ENCODE measurements at places on chromosomes 5 and 9. TPM values are rescaled to one million over a fixed set of nuclear protein-coding genes. Genes with fewer than 3 reads are reported as not detected.
A peak's percentile ranks its signal among the peaks of the same experiment; 100 is the strongest.

GRCh38 chr9:23829580-23830475 is 3.8 kb upstream of the ELAVL2 start:
- DNase-seq = peak; percentile 2

- peak; percentile 96 for DNase-seq
These were observed 60.2 kb upstream of the SLC2A8 start for GRCh38 chr9:127336506-127337352.

DNA sequence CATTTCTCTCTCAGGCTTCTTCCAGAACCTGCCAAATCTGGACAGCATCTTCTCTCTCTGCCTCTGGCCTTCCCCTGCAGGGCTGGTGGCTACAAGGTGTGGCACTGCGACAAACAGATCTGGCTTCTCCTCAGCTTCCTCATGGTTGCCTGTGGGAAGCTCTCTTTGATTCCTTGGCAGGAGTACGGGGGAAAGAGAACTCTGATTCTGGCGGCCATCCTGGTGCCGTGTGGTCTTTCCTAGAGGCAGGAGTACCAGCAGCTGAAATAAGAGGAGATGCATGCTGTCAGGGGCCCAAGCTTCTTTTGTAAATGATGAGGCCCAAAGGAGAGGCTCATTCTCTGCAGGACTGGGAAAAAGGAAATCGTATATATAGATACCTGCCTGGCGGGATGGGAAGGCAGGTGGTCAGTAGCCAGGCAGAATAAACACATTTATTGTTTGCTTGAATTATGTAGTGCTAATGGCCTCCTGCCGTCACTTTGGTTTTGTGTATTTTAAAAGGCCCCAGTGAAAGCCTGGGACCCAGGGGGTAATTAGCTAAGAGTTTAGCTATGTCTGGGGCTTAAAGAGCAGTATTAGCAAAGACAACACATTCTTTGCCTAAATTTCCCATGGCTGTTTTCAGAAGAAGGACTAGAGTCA is at the start of gene CER1:
CER1 (minus strand) TSS at position 343 of the 645 bp plus-strand sequence; CDS start at position 282, 61 bp downstream.
- no peak for DNase-seq

DNA sequence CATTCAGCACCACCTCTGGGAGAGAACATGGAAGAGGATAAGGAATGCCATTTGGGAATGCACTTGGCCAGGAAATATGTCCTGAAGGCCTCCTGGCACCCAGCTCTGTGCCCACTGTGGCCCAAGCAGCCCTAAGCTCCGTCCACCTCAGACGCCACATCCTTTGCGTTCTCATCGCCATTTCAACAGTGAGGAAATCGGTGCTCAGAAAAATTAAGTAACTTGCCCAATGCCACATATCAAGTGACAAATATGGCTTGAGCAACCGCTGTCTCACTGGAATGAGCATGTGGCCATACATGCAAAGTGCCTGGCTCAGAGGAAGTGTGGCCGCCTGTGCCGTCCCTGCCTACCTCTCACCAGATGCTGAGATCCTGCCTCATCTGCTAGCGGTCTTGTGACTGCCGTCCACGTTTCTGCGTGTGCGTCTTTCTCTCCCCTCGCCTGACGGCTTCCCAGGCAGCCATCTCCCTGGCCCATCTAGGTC is 984 bp upstream of the DOK3 start:
- no peak for DNase-seq

DNA sequence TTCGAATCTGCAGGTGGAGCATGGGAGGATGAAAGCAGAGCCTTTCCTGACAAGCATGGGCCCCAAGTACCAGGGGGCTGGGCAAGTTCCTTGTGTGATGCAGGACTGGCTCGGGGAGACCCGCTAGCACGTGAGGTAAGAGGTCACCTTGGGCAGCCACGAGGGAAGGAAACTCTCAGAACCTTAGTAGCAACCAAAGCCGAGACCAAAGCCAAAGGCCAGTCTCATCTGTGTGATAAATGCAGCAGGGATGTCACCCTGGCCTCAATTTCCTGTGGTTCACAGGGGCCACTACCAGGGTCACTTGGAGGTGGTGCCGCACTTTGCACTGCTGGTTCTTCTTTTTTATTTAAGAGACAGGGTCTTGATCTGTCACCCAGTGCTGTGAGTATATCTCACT is 39.5 kb downstream of the PRRT1B start:
- no peak for DNase-seq

GRCh38 chr9:12658531-12659209 is 34.5 kb upstream of the TYRP1 start:
- DNase-seq = no peak

- peak; percentile 89 for DNase-seq
These were observed 25.6 kb downstream of the ZNF474 start for GRCh38 chr5:122154910-122155309.

- DNase-seq = no peak
These were observed 59.6 kb upstream of the PIK3R1 start for GRCh38 chr5:68155940-68156339.

- DNase-seq = no peak
These were observed 129.8 kb upstream of the ZNF366 start for GRCh38 chr5:72637058-72637457.

DNA sequence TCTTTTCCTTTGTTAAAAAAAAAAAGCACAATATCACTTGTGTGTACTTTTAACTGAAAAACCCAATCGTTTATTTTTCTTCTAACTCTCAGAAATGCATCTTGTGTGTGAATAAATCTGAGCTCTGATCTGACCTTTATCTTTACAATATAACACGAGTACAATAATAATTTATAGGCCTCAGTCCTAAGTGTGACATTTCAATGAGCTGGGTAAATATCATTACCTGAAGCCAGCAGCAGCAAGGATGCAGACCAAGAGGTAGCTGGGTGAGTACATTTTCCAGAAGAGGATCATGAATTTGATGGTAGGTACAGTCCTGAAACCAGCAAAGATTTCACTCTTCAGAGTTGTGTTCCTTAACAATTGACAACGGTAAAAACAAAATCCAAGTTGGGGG is 264.0 kb upstream of the KIF2A start:
- no peak for DNase-seq

GRCh38 chr9:72809586-72809985 is 143.3 kb downstream of the ALDH1A1 start:
- no peak for DNase-seq

MRPL22 gene
- total RNA-seq = 13.3 TPM

CATSPER3 gene
- total RNA-seq = under 0.01 TPM

SLC45A2 gene
- not detected for total RNA-seq

NUTM2F gene
- total RNA-seq = not detected

PRRX2 gene
- 12.7 TPM for total RNA-seq

CDO1 gene
- total RNA-seq = 8.6 TPM
